SJCRH30 (cell line): ENCODE measurements at places on chromosomes 6 and 20. TPM values are rescaled to one million over a fixed set of nuclear protein-coding genes. Genes with fewer than 3 reads are reported as not detected.

GRCh38 chr6:85114581-85114935, 335.3 kb upstream of the NT5E start:
- no peaks in the 10 kb centered on the region for H3K4me1 ChIP-seq
- H3K27me3 ChIP-seq, result 0 out of 2 replicates have a peak, but pooled peaks cover 8% of the 10 kb centered on the region
- H3K27ac ChIP-seq, result no peak overlapping the region
- no peak for DNase-seq

GRCh38 chr6:110355727-110356126, 2.4 kb downstream of the METTL24 start:
- H3K27ac ChIP-seq, result no peak overlapping the region
- no peaks in the 10 kb centered on the region for H3K27me3 ChIP-seq
- no peak for DNase-seq

GRCh38 chr6:131858765-131859415, 51.1 kb downstream of the ENPP1 start:
- H3K36me3 ChIP-seq, result peaks cover 34% of the 10 kb centered on the region
- H3K4me1 ChIP-seq, result 0 out of 2 replicates have a peak, but pooled peaks cover 5% of the 10 kb centered on the region
- no peak for DNase-seq
- H3K27ac ChIP-seq, result no peak overlapping the region
- H3K4me3 ChIP-seq, result no peak overlapping the region

GRCh38 chr20:2283706-2284423, 11.9 kb upstream of the TGM3 start:
- no peaks in the 10 kb centered on the region for H3K4me1 ChIP-seq
- peaks cover 6% of the 10 kb centered on the region; the same call in 1 of the 2 replicates for H3K27me3 ChIP-seq
- no peak for DNase-seq
- no peak overlapping the region for H3K27ac ChIP-seq
- H3K4me3 ChIP-seq, result no peak overlapping the region

SAPCD1 gene
- 0.89 and 1.4 TPM in 2 replicates for total RNA-seq

- DNase-seq, result no peak
Measured at GRCh38 chr20:24672181-24672880, 202.9 kb downstream of the SYNDIG1 start.

DNA sequence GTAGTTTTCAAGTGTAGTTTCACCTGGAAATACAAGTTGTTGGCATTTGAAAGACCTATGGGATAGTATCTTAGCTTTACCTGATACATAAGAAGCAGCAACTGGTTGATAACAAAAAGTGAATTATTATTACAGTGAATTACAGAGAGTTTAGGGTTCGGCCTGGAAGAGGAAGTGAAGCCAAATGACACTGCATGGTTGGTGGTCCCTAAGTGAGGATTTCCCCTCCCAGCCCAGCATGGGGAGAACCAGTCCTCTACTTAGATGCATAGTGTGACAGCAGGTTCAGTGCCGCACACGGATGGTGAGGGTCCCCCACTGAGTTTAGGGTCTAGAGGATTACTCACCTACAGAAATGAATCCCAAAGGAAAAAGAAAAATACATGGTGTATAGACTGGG, 18.1 kb downstream of the HLA-DPB1 start:
- H3K27me3 ChIP-seq, result peaks cover 9% of the 10 kb centered on the region
- H3K4me1 ChIP-seq, result no peaks in the 10 kb centered on the region
- no peaks in the 10 kb centered on the region for H3K36me3 ChIP-seq
- no peak for DNase-seq
- no peak overlapping the region for H3K27ac ChIP-seq

GNMT gene
- total RNA-seq, result 0.15 TPM in 1 of 2 replicates, not detected in the other

- no peak for DNase-seq
- no peak overlapping the region for H3K4me3 ChIP-seq
- peaks cover 20% of the 10 kb centered on the region for H3K4me1 ChIP-seq
- 0 out of 2 replicates have a peak, but pooled peaks cover 5% of the 10 kb centered on the region for H3K27me3 ChIP-seq
Measured at GRCh38 chr20:32969356-32970114, 34.7 kb downstream of the SUN5 start.

TP53INP2 gene
- 4.9 and 5.8 TPM in 2 replicates for total RNA-seq

DNA sequence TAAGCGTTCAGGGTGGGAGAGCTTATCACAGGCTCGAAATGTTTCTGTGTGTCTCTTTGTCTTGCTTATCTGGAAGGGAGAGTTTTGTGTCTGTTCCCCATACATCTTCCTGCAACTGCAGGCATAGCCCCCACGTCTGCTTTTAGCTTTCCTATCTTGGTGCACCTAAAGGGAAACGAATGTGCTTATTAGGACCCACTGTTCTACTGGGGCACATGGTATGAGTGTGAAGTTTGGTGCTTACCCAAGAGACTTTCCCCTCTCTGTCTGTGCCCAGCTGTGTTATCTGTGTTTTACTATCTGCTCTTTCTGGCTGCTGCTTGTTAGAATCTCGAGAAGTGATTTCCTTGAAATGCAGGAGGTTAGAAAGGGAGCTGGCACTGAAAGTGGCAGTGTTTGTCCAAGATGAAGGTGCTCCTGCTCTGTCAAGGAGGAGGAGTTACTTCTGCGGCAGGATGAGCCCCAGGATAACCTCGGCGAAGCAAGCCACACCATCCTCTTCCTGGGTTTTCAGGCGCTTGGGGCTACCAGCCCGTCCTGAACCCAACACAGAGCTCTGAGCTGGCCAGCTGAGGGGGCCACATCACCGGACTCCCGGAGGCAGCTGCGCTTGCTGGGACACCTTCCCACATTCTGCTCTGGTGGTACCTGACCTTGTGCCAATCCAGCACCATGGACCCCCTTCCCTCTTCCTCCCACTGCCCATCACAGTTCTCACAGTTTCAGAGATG, 23.4 kb downstream of the DYNLT1 start:
- H3K4me1 ChIP-seq, result no peaks in the 10 kb centered on the region
- no peak for DNase-seq
- peaks cover 23% of the 10 kb centered on the region; the same call in 1 of the 2 replicates for H3K36me3 ChIP-seq
- no peak overlapping the region for H3K4me3 ChIP-seq
- no peak overlapping the region for H3K27ac ChIP-seq

DNA sequence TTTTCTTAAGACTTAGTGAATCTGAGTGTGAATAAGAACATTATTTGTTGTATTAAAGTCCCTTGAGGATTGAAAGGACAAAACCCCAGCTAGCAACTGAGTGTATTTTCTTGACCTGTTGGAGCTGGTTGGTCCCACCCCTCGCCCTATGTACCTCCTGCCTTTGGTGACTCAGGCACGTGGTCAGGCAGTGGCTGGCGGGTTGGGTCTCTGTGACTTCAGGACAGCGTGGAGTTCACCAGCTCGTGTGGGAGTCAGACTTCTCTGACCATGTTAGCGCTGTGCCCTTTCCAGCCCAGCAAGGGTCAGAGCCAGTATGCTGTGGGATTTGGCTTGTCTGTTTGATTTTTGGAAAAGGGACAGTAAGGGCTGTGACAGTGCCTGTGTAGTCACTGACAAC, 93.7 kb downstream of the SSR1 start:
- no peak overlapping the region for H3K4me3 ChIP-seq
- no peak for DNase-seq
- no peaks in the 10 kb centered on the region for H3K27me3 ChIP-seq
- no peak overlapping the region for H3K27ac ChIP-seq
- peaks cover 40% of the 10 kb centered on the region for H3K4me1 ChIP-seq

GRCh38 chr6:132695773-132696172, 18.1 kb downstream of the VNN1 start:
- H3K27me3 ChIP-seq, result no peaks in the 10 kb centered on the region
- DNase-seq, result no peak
- H3K4me3 ChIP-seq, result no peak overlapping the region
- H3K4me1 ChIP-seq, result no peaks in the 10 kb centered on the region

GRCh38 chr6:47159763-47160162, 117.6 kb upstream of the ADGRF1 start:
- no peaks in the 10 kb centered on the region for H3K4me1 ChIP-seq
- no peaks in the 10 kb centered on the region for H3K27me3 ChIP-seq
- no peaks in the 10 kb centered on the region for H3K36me3 ChIP-seq
- no peak overlapping the region for H3K27ac ChIP-seq
- no peak overlapping the region for H3K4me3 ChIP-seq

DNA sequence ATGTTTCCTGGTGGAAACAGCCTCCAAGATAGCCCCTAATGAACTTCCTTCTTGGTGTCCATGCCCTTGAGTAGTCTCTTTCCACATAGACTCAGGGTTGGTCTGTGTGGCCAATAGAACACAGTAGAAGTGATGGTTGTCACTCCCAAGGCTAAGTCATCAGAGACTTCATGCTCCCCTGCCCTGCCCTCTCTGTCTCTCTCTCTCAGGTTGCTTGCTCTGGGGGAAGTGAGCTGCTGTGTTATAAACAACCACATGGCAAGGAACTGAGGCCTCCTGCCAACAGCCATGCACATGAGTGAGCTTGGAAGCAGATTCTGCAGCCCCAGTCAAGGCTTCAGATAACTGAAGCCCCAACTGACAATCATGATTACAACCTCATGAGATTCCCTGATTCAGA, 85.3 kb upstream of the SLC22A16 start:
- no peak overlapping the region for H3K27ac ChIP-seq
- H3K27me3 ChIP-seq, result no peaks in the 10 kb centered on the region
- no peaks in the 10 kb centered on the region for H3K36me3 ChIP-seq
- H3K4me1 ChIP-seq, result peaks cover 7% of the 10 kb centered on the region; the same call in 1 of the 2 replicates
- no peak for DNase-seq
- no peak overlapping the region for H3K4me3 ChIP-seq

DNA sequence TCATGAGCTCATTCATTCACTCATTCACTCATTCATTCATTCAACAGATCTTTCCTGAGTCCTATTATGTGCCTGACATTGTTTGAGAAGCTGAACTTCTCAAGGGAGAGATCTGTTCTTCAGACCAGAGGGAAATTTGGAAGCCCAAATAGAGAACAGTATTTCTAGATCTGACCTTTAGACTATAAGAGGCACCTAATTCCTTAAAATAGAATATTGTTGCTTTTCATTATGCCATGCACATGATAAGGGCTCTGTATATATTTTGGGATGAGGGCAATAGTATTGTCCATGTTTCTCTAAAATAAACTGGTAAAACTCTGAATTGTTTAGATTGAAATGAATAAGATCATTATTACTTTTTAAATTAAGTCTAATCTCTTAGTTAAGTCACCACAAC, 18.6 kb upstream of the DSP start:
- H3K27ac ChIP-seq, result no peak overlapping the region
- no peaks in the 10 kb centered on the region for H3K36me3 ChIP-seq
- H3K4me1 ChIP-seq, result no peaks in the 10 kb centered on the region
- no peak for DNase-seq
- no peaks in the 10 kb centered on the region for H3K27me3 ChIP-seq
- H3K4me3 ChIP-seq, result no peak overlapping the region

ANKRD66 gene
- total RNA-seq, result not detected in 2 replicates

DNA sequence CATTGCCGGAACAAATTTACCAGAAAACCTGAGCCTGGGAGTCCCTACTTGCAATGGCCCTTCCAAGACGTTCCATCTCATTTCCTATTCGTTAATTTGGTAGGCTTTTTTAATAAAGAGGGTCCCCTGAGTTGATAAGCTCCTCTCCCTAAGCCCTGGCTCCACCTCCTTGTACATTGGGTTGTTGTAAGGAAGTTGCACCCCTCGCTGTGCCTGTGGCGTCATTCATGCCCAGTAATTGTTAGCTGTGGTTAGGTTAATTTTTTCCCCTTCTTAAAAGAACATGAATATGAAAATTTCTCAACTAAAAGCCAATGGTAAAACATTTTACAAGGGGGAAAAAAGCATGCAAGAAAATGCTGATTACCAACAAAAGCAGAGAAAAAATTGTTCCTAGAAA, 91.9 kb downstream of the SLC24A3 start:
- H3K27me3 ChIP-seq, result no peaks in the 10 kb centered on the region
- no peak for DNase-seq
- no peaks in the 10 kb centered on the region for H3K36me3 ChIP-seq
- no peak overlapping the region for H3K27ac ChIP-seq

DNA sequence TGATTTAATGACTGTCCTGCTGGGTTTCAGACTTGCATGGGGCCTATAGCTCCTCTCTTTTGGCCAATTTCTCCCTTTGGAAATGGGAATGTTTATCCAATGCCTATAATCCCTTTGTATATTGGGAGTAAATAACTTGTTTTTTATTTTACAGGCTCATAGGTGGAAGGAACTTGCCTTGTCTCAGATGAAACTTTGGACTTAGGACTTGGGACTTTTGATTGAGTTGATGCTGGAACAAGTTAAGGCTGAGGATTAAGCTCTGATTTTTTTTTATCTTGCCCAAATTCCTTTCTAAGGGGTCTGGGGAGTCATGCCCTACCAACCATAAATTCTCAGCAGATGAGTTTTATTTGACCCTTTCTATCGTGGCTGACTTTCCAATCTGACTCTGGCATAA, 23.5 kb downstream of the WDR27 start:
- no peaks in the 10 kb centered on the region for H3K27me3 ChIP-seq
- peaks cover 57% of the 10 kb centered on the region for H3K36me3 ChIP-seq
- H3K4me1 ChIP-seq, result no peaks in the 10 kb centered on the region

DNA sequence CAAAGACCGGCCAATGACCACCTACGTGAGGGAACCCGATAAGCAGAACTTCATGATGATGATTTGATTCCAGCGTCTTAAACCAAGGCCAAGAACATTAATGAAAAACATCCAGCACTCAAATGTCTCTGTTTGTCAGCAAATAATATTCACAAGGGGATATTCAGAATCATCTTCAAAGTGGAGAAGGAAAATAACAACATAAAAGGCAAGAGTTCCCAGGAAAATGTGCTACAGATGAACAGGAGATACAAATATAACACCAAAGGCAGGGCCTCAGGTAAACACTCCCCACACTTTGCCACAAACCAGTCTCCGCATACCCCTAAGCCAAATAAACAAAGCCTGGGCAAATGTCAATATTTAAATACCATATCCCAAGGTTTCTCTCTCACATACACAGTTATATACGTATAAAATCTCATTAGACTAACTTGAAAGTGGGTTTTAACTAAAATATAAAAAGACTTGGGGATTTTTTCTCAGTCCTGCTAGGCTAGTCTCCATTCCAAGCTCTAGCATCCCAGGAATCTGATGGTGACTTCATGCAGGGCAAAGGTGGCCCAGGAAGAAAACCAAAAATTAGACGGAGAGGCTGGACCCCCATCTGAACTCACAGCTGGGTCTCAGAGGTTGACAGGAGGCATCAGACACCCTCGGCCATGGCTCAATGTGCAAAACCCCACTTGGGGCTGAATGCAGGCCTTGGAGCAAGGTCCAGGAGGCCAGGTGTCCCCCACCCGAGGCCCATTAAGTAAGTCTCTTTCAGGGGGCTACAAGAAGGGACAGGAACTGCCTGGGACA, 32.1 kb downstream of the TRAM2 start:
- H3K27ac ChIP-seq, result no peak overlapping the region
- H3K36me3 ChIP-seq, result peaks cover 8% of the 10 kb centered on the region; the same call in 1 of the 2 replicates
- no peak overlapping the region for H3K4me3 ChIP-seq
- peaks cover 61% of the 10 kb centered on the region for H3K4me1 ChIP-seq

- DNase-seq, result no peak
- no peak overlapping the region for H3K4me3 ChIP-seq
- H3K36me3 ChIP-seq, result peaks cover 37% of the 10 kb centered on the region
- H3K4me1 ChIP-seq, result no peaks in the 10 kb centered on the region
Measured at GRCh38 chr20:63890201-63890576, 4.7 kb upstream of the DNAJC5 start.

GRCh38 chr6:167303675-167304625, 12.8 kb downstream of the UNC93A start:
- H3K27ac ChIP-seq, result no peak overlapping the region
- no peaks in the 10 kb centered on the region for H3K36me3 ChIP-seq
- no peak for DNase-seq
- H3K27me3 ChIP-seq, result no peaks in the 10 kb centered on the region
- no peak overlapping the region for H3K4me3 ChIP-seq

TINAG gene
- not detected in 2 replicates for total RNA-seq

GRCh38 chr20:63172726-63173125, 43.2 kb downstream of the YTHDF1 start:
- H3K36me3 ChIP-seq, result no peaks in the 10 kb centered on the region
- no peaks in the 10 kb centered on the region for H3K4me1 ChIP-seq
- H3K4me3 ChIP-seq, result no peak overlapping the region
- H3K27ac ChIP-seq, result no peak overlapping the region
- H3K27me3 ChIP-seq, result peaks cover 53% of the 10 kb centered on the region
